IPS DF 19.7 (cell line): ENCODE measurements at places on chromosomes 7 and 10.

GRCh38 chr7:115113776-115114175 lies 191.9 kb downstream of the MDFIC start:
- DNase-seq = no peak

GRCh38 chr10:125633517-125633999 lies 49.4 kb downstream of the TEX36 start:
- DNase-seq = no peak

GRCh38 chr10:78925800-78926319 lies 142.9 kb upstream of the ZMIZ1 start:
- DNase-seq = no peak

DNA sequence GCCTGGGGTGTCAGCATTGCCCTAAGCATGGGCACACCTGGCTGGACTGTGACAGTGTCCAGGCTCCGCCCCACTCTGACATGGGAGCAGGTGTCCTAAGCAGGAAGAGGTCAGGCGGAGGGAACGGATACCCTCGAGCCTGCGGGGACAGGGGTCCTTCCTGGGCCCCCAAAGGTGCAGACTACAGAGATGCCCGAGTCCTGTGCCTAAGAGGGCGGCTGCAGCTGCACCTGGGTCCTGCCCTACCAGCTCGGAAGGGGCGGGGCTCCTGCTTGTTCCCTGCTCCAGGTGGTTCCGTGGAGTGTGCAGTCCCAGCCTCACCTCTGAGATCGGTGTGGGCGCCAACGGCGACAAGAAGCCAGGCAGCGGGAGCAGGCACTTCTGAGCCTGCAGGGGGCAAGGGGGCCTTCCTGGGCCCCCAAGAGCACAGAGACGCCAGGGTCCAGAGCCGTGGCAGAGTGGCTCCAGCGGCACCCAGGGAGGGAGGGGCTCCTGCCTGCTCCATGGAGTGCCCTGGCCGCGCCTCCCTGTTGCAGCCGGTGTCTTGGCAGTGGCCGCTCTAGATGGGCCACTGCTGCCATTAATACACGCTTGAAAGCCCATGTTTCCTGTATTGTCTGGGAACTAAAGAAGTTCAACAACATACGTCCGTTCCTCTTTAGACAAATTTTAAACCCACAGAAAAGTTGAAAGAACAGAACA lies 64.5 kb upstream of the CACNA2D1 start:
- no peak for DNase-seq

GRCh38 chr10:49158404-49158803 lies 24.6 kb upstream of the FAM170B start:
- DNase-seq = no peak

DNA sequence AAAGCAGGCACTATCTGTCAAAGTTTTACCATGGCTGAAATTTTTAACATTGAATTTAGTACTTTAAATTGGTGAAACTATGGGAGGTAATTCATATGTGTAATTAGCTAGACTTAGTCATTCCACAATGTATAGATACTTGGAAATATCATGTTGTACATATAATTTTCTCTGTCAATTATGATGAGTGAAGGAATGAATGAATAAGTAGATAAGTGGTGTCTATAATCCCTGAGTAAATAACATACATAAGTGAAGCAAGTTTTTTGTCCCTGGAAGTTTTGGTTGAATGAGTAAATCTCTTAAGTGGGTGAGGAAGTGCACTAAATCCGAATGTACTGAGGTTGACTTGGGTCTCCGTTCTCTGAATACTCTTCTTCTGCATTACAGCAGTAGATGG lies 201.0 kb downstream of the CSTF2T start:
- DNase-seq = no peak

GRCh38 chr10:101061624-101062231 lies at the start of gene KAZALD1:
TSS of gene KAZALD1 (plus strand) at chr10:101061989. CDS start at chr10:101062593, 604 bp downstream.
- DNase-seq = no peak

DNA sequence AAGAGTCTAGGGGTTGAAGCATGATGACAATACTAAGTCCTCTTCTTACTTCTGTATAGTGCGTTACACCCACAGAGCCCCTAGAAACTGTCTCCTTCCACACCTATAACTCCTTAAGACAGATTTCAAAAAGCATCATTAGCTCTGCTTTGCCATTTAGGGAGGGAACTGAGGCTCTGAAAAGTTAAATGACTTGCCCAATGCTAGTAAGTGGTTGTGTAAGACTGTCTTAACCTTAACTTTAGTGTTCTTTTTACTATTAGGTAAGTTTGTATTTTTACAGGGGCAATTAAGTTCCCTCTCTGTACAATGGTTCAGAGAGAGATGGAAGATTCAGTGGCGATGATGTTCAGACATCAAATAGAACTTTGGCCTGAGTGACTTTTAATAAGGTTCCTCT lies 72.7 kb upstream of the ASAH2 start:
- DNase-seq = no peak

DNA sequence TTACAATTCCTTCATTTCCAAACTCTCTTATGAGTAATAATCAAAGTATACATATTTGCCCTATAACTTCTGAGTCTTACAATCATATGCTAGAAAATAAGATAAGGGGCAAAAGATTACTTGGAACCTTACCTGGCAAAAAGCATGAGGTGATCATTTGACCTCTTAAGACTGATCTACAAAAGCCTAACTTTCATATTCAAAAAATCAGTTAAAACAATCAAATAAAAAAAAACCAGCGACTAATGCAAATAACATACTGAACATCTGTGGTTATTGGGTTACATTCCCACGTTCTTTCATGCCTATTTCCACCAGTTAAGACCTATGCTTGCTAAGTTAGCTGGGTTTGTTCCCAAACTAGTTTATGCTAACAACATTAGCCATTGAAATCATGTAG lies 187.6 kb downstream of the RNF133 start:
- DNase-seq = no peak

- DNase-seq = no peak
Measured at GRCh38 chr10:24622781-24623301, 100.8 kb downstream of the ARHGAP21 start.

GRCh38 chr7:42262964-42263363 lies 26.0 kb upstream of the GLI3 start:
- DNase-seq = no peak

DNA sequence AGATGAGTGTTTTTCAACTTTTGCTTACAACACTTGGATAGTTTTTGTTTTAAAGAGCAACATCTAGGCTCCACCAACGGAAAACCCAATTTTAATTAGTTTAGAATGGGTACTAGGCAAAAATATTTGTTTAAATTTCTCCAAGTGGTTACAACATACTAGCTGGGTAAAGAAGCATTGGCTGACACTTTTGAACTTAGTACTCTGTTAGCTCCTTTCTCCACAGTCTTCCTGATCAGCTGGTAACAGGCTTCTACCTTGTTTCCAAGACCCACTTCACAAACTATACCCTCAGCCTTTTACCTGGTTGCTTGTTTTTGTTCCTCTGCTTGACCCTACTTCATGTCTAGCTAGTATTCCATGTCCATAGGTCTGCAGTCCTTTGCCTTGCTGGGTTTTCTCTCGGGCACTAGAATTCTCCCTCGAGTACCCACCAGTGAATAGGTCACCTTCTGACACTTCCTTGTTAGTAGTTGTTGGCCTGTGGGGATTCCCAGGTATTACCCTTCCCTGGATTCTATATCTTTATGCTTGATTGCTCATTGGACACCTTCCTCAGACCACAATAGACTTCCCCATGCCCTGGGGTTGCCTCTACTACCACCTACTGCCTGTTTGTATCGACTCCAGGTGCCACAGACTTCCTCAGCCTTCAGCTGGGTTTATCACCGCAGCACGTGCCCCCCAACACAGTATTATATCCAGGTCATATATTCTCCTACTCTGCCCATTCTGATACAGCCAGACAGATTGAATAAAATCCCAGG lies 42.0 kb downstream of the PRPS1L1 start:
- DNase-seq = no peak

- no peak for DNase-seq
Measured at GRCh38 chr10:105973902-105974301, 1190.6 kb downstream of the SORCS1 start.
